Activated naive CD4-positive, alpha-beta T cell treated with anti-CD3 and anti-CD28 coated beads, Interleukin-2, amount 10 ng/mL, durations not matched to agents 7 days and 5 days (primary cell): ENCODE measurements at places on chromosomes 3 and 15.

DNA sequence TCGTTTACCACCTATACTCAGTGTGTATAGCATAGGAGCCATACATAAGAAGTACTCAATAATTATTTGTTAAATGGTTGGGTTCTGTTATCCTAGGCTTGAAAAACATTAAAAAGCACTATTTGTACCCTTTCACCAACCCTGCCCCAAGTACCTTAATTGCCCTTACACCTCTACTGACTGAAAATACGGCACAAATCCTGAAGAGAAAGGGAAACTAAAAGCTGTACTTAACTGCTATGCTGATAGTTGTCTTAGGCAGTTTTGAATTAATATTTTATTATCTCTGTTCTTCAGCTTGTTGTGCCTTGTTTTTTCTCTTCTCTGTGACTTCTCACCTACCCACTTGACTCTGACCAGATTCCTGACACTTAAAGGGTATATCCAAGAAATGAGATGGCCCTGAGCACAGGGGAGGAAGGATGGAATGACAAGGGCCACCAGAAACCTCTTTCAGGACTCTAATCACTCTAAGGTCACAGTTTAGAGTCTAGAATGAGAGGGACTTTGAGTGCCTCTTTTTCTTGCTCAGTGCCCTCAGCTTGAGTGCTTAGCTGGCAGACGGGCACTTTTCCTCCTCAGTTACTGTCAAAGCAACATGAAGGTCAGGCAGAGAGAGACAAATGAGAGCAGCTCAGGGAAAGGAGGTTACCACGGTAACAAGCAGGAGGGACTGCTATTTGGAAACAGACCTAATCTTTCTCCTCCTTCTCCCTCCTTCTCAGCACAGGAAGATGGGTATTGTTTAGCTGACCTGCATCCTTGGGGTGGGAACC is 136.5 kb downstream of the ZNF609 start:
- H3K4me1 ChIP-seq: peaks cover 66% of the 10 kb centered on the region
- H3K27ac ChIP-seq: peak overlapping the region; percentile 88
- peaks cover 18% of the 10 kb centered on the region for H3K36me3 ChIP-seq
- no peaks in the 10 kb centered on the region for H3K27me3 ChIP-seq

GRCh38 chr3:194930377-194931204 is 244.9 kb downstream of the FAM43A start:
- no peaks in the 10 kb centered on the region for H3K4me1 ChIP-seq
- H3K36me3 ChIP-seq: no peaks in the 10 kb centered on the region
- no peak overlapping the region for H3K4me3 ChIP-seq
- no peak for DNase-seq
- peaks cover 38% of the 10 kb centered on the region for H3K27me3 ChIP-seq

GRCh38 chr3:17130956-17131355 is 246.2 kb downstream of the PLCL2 start:
- H3K4me3 ChIP-seq: no peak overlapping the region
- peaks cover 5% of the 10 kb centered on the region for H3K27me3 ChIP-seq
- peaks cover 4% of the 10 kb centered on the region for H3K36me3 ChIP-seq
- no peak for DNase-seq

GRCh38 chr3:149473357-149474249 is 894 bp upstream of the TM4SF4 start:
- no peak overlapping the region for H3K27ac ChIP-seq
- H3K4me1 ChIP-seq: no peaks in the 10 kb centered on the region
- H3K36me3 ChIP-seq: no peaks in the 10 kb centered on the region

DNA sequence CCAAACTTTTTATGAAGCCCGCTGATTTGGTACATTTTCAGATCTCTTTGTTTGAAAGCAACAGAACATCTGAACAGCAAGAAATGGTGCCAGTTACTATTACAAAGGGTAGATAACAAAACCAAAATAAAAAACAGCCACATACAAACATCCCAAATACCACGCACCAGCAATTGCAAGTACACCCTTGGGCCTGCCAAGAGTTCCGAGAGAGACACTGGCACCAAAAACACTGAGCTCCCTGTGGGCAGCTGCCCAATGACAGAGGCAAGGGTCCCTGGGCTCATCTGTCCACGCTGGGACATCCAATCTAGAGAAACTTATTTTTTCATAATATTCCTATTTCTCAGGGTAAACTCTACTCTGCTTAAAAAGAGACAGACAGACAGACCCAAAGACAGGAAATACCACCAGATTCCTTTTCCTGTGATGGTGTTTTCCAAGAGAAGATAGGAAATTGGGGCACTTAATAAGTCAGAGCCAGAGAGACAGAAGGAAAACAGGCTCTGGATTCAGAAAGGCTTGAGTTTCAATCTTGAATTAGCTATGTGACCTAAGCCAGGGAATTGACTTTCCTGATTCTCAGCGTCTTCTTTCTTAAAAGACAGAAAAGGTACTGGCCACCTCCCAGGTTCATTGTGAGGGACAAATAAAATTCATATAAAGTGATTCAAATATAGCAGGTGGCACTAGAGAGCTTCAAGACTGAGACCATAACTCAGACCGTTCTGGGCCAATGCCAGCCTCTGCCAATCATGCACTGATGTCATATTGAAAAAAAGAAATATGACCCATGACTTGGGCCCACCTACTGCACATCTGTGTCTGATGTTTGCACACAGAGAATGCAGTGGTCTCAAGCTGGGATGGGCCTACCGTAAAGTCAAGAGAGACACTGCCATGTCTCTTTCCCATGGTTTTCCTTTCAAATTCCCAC is 61.3 kb downstream of the FOXP1 start:
- no peaks in the 10 kb centered on the region for H3K36me3 ChIP-seq
- H3K4me1 ChIP-seq: no peaks in the 10 kb centered on the region
- DNase-seq: no peak
- H3K27ac ChIP-seq: no peak overlapping the region
- no peaks in the 10 kb centered on the region for H3K27me3 ChIP-seq
- no peak overlapping the region for H3K4me3 ChIP-seq

DNA sequence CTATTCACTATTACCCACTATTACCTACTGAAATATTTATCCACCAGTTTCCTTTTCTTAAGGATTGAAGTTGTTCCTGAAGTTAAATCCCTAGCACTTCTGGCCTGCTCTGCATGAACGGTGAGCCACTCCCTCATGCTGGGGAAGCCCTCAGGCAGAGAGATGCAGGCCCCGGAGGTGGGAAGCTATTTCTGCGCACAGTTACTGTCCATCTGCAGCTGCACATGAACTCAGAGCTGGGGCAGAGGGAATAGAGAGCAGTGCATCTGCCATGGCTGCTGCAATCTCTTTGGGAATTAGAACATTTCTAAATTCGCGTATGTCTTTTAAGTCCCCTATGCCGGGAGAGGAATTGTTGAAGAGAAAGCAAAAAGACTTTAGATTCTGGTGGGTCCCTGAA is 6.3 kb upstream of the GALNT15 start:
- no peak for DNase-seq
- no peak overlapping the region for H3K27ac ChIP-seq
- H3K4me3 ChIP-seq: no peak overlapping the region
- no peaks in the 10 kb centered on the region for H3K36me3 ChIP-seq
- peaks cover 10% of the 10 kb centered on the region for H3K27me3 ChIP-seq

GRCh38 chr3:142993958-142994442 is 7.4 kb upstream of the U2SURP start:
- no peaks in the 10 kb centered on the region for H3K36me3 ChIP-seq
- no peak overlapping the region for H3K4me3 ChIP-seq
- H3K27me3 ChIP-seq: peaks cover 11% of the 10 kb centered on the region

GRCh38 chr3:197734667-197735318 is 1.9 kb downstream of the RUBCN start:
- H3K36me3 ChIP-seq: peaks cover 14% of the 10 kb centered on the region
- H3K27ac ChIP-seq: no peak overlapping the region

- H3K27ac ChIP-seq: no peak overlapping the region
- no peaks in the 10 kb centered on the region for H3K27me3 ChIP-seq
- no peaks in the 10 kb centered on the region for H3K36me3 ChIP-seq
- H3K4me1 ChIP-seq: no peaks in the 10 kb centered on the region
- no peak for DNase-seq
- H3K4me3 ChIP-seq: no peak overlapping the region
Observed at GRCh38 chr3:29521751-29522150, 240.9 kb downstream of the RBMS3 start.

- peaks cover 6% of the 10 kb centered on the region for H3K4me1 ChIP-seq
- H3K27ac ChIP-seq: no peak overlapping the region
- H3K27me3 ChIP-seq: peaks cover 89% of the 10 kb centered on the region
- DNase-seq: no peak
Observed at GRCh38 chr3:46466273-46466672, 1.6 kb upstream of the LTF start.

DNA sequence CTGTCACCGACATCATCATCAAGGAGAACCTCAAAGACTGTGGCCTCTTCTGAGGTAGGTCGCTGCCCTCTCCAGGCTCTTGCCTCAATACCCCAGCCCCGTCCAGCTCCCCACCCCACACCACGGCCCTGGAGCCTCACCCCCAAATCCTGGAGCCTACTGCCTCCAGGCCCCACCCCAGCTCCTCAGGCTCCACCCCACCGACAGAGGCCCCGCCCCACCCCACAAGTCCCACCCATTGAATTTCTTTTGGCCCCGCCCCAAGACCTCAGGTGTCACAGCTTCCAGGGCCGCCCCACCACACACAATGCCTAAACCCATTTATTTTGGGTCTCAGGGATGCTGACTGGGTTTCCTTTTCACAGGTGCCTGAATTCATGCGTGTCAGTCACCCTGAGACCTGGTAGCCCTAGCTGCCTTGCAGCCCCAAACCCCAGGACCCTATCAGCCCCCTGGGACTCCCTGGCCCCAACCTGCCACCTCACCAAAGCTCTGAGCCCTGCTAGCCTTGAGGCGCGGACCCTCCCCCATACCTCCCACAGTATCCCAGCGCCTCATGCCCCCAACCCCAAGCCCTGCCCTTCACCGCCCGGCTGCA is 3.6 kb downstream of the GNAT1 start:
- no peak overlapping the region for H3K27ac ChIP-seq
- no peak overlapping the region for H3K4me3 ChIP-seq
- no peak for DNase-seq
- H3K27me3 ChIP-seq: peaks cover 79% of the 10 kb centered on the region
- peaks cover 13% of the 10 kb centered on the region for H3K4me1 ChIP-seq

GRCh38 chr3:141452045-141452444 is 34.8 kb upstream of the RASA2 start:
- H3K4me3 ChIP-seq: no peak overlapping the region
- H3K36me3 ChIP-seq: no peaks in the 10 kb centered on the region
- DNase-seq: peak; percentile 71
- H3K27ac ChIP-seq: no peak overlapping the region
- H3K27me3 ChIP-seq: peaks cover 4% of the 10 kb centered on the region
- H3K4me1 ChIP-seq: peaks cover 8% of the 10 kb centered on the region

DNA sequence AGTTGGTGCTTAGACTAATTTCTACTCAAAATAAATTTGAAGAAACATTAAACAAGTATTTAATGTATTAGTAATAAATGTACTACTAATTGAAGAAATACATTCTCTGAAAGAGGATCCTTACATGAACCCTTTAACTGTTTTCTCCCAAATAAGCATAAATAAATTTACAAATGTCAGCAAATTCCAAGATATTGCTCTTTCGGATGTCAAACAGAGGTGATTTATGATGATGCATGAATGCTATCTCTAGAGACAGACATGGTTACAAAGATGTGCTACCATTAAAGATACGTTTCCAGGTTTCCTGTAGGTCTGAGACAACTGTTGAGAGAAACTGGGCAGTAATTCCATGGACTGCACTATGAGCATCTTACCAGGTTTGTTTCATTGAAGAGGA is 629 bp downstream of the GABRR3 start:
- peaks cover 24% of the 10 kb centered on the region for H3K4me1 ChIP-seq
- peaks cover 4% of the 10 kb centered on the region for H3K27me3 ChIP-seq
- H3K36me3 ChIP-seq: peaks cover under 1% of the 10 kb centered on the region
- no peak overlapping the region for H3K27ac ChIP-seq
- H3K4me3 ChIP-seq: no peak overlapping the region

GRCh38 chr3:36175113-36175812 is 205.0 kb upstream of the STAC start:
- no peak for DNase-seq
- H3K4me1 ChIP-seq: no peaks in the 10 kb centered on the region
- no peak overlapping the region for H3K4me3 ChIP-seq

DNA sequence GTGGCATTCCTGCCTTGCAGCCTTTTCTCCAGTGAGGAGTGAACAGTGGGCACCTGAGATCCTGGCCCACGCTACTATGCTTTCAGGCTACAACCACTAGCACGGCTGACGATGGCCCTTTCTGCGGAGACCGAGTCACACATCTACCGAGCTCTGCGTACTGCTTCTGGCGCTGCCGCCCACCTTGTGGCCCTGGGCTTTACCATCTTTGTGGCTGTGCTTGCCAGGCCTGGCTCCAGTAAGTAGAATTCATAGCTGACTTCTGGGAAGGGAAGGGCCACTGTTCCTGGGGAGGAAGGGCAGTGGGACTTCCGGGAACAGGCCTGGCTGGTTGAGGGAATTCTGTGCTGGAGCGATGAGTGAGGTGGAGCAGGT is 648 bp downstream of the CYB561D2 start:
- DNase-seq: no peak
- peak overlapping the region; percentile 80 for H3K4me3 ChIP-seq
- H3K27me3 ChIP-seq: no peaks in the 10 kb centered on the region
- H3K4me1 ChIP-seq: peaks cover 67% of the 10 kb centered on the region
- H3K36me3 ChIP-seq: peaks cover 45% of the 10 kb centered on the region

GRCh38 chr3:125067225-125067624 is 11.4 kb upstream of the HEG1 start:
- no peak overlapping the region for H3K27ac ChIP-seq
- peaks cover 43% of the 10 kb centered on the region for H3K27me3 ChIP-seq
- H3K4me3 ChIP-seq: no peak overlapping the region
- DNase-seq: no peak
- peaks cover 15% of the 10 kb centered on the region for H3K4me1 ChIP-seq

DNA sequence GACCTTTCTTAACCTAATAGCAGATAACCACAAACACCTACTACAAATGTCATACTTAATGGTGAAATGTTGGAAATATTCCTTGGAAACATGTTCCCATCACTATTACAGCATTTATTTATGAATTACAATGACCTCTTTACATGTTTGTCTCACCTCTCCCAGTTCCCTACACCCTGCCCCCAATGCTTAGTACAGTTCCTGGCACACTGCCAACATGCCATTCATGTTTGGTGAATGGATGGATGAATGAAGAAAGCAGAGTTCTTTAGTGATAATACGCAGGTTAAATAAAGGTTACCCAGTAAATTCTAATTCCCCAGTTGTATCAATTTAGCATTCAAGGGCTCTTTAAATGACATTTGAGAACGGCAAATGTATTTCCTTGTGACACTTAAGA is 259.9 kb upstream of the ATP11B start:
- no peaks in the 10 kb centered on the region for H3K36me3 ChIP-seq
- H3K27ac ChIP-seq: no peak overlapping the region
- H3K4me1 ChIP-seq: no peaks in the 10 kb centered on the region
- no peak overlapping the region for H3K4me3 ChIP-seq
- H3K27me3 ChIP-seq: no peaks in the 10 kb centered on the region
- no peak for DNase-seq

- DNase-seq: peak; percentile 25
- H3K27me3 ChIP-seq: no peaks in the 10 kb centered on the region
- no peaks in the 10 kb centered on the region for H3K36me3 ChIP-seq
- peaks cover 12% of the 10 kb centered on the region for H3K4me1 ChIP-seq
Observed at GRCh38 chr15:55897560-55898336, 95.7 kb downstream of the NEDD4 start.

DNA sequence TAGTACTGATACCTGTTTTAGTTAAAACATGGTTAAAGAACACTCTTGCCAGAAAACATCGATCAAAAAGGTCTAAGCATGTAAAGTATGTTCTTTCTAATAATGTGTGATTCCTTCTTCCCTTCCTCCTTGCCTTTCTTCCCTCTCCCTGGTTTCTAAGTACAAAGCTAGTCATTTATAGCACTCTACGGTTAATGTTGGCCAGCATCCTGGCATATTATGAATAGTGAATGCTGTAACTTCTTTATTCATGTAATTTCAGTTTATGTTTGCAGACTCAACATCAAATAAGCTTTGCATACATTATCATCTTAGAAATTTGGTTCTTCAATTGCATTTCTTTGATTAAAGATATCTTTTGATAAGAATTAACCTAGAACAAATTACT is 27.1 kb downstream of the P2RY12 start:
- no peak for DNase-seq
- H3K27ac ChIP-seq: no peak overlapping the region
- peaks cover 3% of the 10 kb centered on the region for H3K27me3 ChIP-seq
- no peaks in the 10 kb centered on the region for H3K36me3 ChIP-seq
- H3K4me1 ChIP-seq: no peaks in the 10 kb centered on the region
